ENCODE measurements at places on chromosomes 16 and 17.
A peak's percentile ranks its signal among the peaks of the same experiment; 100 is the strongest.

- DNase-seq: no peak
Observed at GRCh38 chr17:21242026-21242697, 11.0 kb downstream of the NATD1 start.

DNA sequence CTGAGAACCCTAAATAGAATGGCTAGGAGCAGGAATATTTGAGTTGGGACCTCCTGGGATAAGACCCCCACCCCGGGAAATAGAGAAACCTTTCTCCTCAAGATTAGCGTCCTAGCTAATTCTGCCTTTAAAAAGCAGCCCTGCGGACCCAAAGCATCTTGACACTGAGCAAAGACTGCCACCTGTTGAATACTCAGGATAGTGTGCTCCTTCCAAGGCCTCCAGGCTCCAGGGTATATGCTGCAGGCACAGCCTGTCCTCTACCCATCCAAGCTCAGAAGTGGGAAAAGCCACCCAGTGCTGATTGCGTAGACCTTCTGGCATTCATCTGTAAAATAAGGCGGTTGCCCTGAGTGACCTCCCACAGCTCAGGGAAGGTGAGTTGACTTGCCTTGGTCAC lies 456.2 kb upstream of the DYNLRB2 start:
- DNase-seq: no peak

DNA sequence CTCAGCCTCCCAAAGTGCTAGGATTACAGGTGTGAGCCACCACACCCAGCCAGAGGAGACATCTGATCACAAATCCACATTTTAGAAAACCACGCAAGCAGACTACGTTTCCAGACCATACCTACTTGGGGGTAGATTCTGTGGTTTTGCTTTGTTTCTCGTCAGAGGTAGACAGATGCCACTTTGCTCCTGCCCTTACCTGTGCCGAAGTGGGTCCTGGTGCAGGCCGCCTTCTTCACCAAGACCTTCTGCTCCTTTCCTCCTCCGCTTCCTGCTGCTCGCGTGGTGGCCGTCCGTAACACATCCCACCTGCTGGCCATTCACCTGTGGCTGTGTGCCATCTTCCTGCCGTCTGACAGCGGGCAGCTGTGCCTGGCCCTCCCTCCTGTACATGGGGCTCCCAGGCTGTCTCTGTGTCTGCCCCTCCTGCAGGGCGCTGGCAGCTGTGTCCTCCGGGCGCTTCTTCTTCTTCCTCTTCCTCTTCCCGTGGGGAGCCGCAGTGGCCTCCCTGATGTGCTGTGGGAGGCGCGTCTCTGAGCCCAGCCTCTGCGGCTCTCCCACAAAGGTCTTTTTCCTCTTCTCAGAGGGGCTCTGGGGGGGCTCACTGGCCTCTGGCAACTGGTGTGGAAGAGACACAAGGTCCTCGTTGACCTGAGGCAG lies 21.2 kb upstream of the CYTH1 start:
- DNase-seq: no peak

DNA sequence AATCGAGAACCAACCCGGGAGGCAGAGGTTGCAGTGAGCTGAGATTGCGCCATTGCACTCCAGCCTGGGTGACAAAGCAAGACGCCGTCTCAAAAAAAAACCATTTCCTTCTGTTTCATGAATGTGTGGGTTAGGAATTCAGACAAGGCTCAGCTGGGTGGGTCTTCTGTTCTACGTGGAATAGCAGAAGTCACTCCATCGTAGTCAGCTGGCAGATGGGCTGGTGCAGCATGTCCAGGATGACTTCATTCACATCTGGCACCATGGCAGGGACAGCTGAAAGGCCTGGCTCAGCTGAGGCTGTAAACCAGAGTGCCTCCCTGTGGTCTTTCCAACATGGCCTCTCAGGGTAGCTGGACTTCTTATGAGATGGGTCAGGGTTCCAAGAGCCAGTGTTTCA lies 89.0 kb downstream of the C17orf67 start:
- DNase-seq: no peak

DNA sequence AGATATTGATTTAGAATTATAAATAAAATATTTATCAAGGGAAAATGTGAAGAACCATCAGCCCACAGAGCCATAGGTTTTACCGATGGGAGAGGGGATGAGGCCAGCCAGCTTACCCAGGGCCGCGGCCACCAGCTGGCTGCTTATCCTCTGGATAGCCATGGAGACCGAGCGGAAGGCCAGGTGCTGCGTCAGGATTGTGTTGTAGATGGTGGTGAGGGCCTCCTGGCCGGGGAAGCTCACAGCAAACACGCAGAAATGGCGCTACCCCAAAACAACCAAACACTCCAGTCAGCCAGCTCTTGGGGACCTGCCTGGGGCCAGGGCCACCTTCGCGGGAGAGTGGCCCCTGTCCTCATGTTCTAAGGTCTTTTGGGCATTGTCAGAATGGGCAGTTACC lies 97.8 kb downstream of the DNAH17 start:
- no peak for DNase-seq

GRCh38 chr17:32941419-32942032 lies 13.6 kb downstream of the TMEM98 start:
- DNase-seq: no peak

GRCh38 chr17:48499735-48500434 lies 30.9 kb downstream of the HOXB1 start:
- DNase-seq: no peak

- no peak for DNase-seq
Observed at GRCh38 chr16:86978445-86979030, 338.7 kb downstream of the C16orf95 start.

GRCh38 chr16:84593825-84594724 lies 23.8 kb downstream of the COTL1 start:
- peak; percentile 55 for DNase-seq

GRCh38 chr17:64186171-64187092 lies 56.5 kb upstream of the ERN1 start:
- no peak for DNase-seq

Data from stimulated activated CD8-positive, alpha-beta memory T cell treated with anti-CD3 and anti-CD28 coated beads, Interleukin-4, amount 100 ng/mL, for 4 hours (primary cell).